ENCODE measurements at places on chromosomes 5 and 9.

DNA sequence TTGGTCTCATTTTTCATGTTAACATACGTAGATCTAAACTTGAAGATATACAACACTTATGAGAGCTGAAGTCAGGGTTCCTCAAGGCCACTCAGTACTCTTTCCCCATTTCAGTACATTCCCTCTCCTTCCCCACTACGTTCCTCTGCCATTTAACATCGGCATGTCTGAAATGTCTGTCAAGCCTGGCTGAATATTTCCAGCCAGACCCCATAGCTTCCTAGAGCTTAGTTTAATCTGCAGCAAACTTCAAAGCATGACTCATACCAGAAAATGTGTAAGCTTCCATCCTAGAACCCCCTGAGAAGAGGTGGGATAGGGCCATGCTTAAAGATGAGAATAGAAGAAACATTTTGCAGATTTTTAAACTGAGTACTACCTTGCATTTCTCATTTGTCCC lies 6.2 kb downstream of the GZMA start:
- DNase-seq = no peak

- no peak for DNase-seq
Observed at GRCh38 chr5:35789732-35790456, 66.8 kb upstream of the IL7R start.

DNA sequence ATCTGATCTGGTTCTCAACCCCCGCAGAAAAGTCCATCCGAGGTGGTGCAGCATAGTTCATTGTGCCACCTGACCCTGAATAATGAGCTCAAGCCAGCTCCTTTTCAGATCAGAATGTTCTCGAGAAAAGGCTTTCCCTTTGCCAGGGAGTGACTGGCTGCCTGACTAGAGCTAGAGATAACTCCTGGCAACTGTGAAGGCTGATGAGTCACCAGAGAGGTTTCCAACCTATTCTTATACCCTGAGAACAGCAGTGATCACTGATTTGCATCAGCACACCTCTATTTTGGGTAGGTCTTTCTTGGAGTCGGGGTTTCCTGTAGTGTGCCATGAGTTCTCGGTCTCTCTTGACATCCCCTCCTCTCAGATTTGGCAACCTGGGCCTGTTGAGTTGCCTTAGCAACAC lies 127.9 kb downstream of the PIK3R1 start:
- DNase-seq = no peak

DNA sequence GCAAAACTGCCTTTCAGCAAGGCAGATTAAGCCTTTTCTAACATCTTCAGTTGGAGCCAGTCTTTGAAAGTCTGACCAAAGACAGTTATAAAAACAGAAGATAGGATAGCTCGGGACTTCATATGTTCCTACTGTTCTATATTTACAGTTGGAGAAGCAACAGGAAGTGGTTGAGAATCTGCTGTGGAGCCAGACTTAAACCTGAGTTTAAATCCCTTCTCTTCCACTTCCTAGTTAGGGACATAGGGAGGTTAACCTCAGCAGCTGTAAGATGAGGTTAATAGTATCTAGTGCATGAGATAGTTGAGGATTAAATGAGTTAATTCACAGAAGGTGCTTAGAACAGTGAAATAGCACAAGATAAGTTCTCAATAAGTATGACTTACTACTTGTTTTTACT lies 84.5 kb upstream of the FREM1 start:
- DNase-seq = no peak

- no peak for DNase-seq
Observed at GRCh38 chr9:89342948-89343347, 24.6 kb downstream of the SECISBP2 start.

- DNase-seq = no peak
Observed at GRCh38 chr9:124239249-124240073, 18.3 kb upstream of the NEK6 start.

- no peak for DNase-seq
Observed at GRCh38 chr9:95250462-95251221, 66.9 kb downstream of the FANCC start.

DNA sequence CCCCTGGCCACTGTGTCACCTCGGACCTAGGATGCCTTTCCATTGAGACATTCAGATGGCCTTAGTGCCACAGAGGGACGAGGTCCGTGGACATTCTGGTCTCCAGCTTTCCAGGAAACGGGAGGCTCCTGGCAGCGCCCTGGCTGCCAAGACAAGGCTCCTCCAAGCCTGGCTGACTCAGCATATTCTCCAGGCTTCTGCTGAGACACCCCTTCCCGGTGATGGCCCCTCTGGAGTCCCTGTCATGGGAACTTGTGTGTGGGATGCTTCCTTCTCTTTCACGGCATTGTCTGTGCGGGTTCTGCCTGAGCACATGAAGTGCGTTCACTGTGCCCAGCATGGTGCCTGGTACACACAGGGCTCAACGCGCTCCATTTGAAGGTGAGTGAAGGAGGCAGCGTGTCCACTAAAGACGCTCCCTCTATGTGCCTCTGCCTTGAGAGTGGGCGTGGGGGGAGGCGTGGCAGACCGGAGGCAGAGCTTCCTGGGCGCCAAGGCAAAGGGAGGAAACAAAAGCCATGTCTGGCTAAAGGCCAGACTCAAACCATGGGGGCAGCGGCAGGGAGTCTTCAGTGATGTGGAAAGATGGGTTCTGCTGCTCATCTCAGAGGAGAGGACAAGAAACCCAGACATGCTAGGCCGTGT lies 46.4 kb upstream of the PRRC2B start:
- DNase-seq = no peak

- DNase-seq = no peak
Observed at GRCh38 chr5:14794583-14795230, 76.9 kb downstream of the ANKH start.

DNA sequence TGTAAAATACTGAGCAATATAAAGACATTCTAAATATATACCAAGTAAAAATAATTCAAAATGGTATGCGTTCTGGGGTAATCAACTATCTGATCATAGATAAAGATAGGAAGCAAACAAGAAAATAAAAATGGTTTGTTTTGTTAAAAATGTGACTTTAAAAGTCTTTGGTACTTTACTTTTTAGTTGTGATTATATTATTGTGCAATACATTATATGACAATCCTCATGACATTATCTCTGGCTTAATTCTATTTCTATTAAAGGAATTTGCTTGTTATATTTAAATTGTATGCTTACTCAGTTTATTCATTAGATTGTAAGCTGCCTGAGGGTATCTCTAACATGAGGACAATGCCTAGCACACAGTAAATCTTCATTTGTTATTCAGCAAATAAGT lies 477.9 kb downstream of the TMEM38B start:
- no peak for DNase-seq

DNA sequence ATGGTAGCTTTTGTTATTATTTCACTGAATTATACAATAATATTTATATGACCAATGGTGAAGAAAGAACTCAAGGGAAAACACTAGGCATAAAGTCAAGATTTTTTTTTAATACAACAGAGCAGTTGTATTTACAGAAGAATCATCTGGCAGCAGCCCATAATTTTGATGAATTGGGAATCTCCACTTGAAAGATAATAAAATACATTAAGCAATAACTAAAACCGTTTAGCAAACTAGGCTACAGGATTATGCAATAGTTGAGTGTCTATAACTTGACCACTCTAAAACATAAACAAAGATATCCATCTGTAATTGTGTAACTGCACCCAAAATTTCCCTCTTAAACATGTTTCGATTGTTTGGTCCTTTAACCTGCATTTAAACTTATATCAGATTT lies 80.8 kb downstream of the SNCAIP start:
- no peak for DNase-seq

DNA sequence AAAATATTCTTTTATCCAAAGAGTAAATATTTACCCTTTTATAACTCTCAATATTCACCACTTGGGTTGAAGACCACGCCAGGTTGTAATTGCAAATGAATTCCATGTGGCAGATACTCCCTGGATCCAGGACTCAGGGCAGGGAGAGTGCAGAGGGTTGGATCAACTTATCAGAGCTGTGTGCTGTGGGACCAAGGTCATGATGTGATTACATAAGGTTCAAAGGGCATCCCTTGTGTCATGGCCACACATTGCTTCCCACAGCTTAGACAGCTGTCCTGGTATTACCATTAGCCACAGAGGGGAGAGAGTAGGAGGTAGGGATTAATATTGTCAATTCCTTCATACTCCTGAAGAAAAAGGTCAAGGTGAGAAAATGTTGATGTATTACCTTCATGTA lies 133.9 kb downstream of the JAKMIP2 start:
- no peak for DNase-seq

- DNase-seq = no peak
Observed at GRCh38 chr5:135223404-135223803, 175.6 kb downstream of the MACROH2A1 start.

DNA sequence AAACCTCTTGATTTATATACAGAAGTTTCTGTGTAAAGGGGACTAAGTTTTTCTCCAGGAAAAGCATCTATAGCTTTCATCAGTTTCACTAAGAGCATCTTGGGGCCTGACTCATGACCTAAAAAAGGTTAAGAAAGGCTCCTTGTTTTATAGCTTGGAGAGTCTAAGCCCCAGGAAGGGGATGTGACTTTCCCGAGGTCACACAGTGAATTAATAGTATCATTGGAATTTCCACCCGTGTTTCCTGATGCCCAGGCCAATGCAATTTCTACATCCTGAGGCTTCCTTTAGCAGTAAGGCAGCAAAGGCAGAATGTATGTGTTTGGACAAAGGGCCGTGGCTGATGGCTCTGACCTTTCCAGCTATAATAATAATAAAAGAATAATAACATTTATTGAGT lies 8.6 kb downstream of the MORN5 start:
- no peak for DNase-seq

- DNase-seq = no peak
Observed at GRCh38 chr9:27470291-27470856, 53.7 kb upstream of the IFNK start.

DNA sequence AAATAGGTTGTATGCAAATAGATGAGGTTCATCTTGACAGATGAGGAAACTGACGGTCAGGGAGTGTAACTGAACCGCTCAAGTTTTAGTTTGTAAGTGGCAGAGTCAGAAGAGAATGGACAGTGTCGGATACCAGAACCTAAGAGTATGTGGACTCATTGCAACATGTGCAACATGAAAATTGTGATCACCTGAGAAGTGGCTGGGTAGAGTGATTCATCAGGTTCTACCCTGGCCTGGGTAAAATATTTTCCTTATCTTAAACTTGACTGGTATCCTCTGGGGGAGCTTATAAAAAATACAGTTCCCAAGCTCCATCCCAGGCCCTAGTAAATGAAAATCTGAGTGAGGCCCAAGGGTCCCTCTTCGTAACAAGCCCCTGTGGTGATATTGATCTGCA lies 35.2 kb upstream of the MIER3 start:
- DNase-seq = no peak

- DNase-seq = no peak
Observed at GRCh38 chr5:54854883-54855581, 130.4 kb downstream of the ESM1 start.

- no peak for DNase-seq
Observed at GRCh38 chr9:98095401-98095800, 23.6 kb downstream of the TRIM14 start.

GRCh38 chr5:91312698-91313097 lies 70.4 kb downstream of the ARRDC3 start:
- DNase-seq = no peak

DNA sequence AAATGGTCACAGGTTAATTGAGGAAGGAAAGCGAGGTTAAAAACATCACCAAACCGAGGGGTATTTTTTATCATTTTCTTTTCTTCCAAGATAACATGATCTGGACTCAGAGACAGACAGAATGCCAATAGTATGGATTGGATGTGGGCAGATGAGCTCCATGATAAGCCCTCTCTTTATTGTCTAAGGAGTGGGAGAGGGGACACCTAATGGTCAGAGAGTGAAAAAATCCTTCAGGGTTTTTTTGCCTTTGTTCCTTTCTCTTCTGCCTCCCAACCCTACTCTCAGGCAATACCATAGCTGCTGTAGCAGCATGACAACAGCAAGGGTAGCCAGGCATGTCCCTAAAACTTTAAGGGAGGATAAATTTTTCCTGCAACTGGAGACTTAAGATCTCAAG lies 94.7 kb downstream of the DIRAS2 start:
- no peak for DNase-seq

All from stimulated activated CD8-positive, alpha-beta memory T cell treated with anti-CD3 and anti-CD28 coated beads, Interleukin-4, amount 100 ng/mL, for 1 hour (primary cell).